Activated CD8-positive, alpha-beta memory T cell treated with anti-CD3 and anti-CD28 coated beads, Interleukin-2, amount 50 U/mL, for 48 hours (primary cell): ENCODE measurements at places on chromosomes 12 and 14.

GRCh38 chr12:27673101-27673718 lies 23.0 kb upstream of the REP15 start:
- no peak for DNase-seq

DNA sequence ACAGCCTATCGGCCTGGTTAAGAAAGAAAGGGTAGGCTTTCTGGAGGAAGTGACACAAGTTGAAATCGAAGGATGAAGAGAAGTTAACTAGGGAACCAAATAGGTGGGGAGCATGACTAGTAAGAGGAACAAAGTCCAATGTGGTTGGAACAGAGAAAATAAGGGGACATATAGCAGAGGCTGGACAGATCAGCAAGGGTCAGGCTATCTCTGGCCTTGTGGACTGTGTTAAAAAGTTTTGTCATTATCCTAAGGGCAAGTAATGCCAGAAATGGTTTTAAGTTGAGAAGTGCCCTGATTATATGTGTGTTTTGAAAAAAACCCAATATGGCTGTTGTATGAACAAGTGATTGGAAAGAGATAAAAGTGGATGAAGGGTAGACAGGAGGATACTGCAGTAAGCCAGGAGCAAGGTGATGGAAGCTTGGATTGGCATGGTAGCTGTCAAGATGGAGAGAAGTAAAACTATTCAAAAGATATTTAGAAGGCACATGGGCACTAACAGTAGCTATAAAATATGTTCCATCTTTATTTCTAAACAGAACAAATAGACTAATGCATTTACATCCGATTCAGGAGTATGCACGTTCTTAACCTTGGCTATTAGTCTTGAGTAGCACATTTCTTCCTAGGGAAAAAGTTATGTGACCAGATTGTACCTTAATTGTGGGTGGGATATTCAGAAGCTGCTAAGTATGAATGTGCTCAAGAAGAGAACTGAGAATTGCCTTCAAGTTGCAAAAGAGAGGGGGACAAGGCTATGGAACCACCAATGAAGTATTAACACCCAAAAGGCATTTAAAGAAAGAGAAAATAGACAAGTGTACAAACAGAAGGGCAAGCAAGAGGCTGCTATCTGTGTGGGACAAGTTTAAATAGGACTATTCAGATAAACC lies 46.8 kb upstream of the OR5AU1 start:
- DNase-seq, result no peak

GRCh38 chr14:52043690-52044089 lies 25.2 kb downstream of the NID2 start:
- DNase-seq, result peak; percentile 59

- DNase-seq, result no peak
These were observed 4.6 kb upstream of the HIP1R start for GRCh38 chr12:122830517-122831214.

GRCh38 chr14:70716483-70716882 lies 74.8 kb downstream of the TTC9 start:
- DNase-seq, result no peak

GRCh38 chr14:52663850-52664249 lies 31.5 kb downstream of the ERO1A start:
- DNase-seq, result no peak

- no peak for DNase-seq
These were observed 215.7 kb downstream of the SYT10 start for GRCh38 chr12:33223956-33224355.

DNA sequence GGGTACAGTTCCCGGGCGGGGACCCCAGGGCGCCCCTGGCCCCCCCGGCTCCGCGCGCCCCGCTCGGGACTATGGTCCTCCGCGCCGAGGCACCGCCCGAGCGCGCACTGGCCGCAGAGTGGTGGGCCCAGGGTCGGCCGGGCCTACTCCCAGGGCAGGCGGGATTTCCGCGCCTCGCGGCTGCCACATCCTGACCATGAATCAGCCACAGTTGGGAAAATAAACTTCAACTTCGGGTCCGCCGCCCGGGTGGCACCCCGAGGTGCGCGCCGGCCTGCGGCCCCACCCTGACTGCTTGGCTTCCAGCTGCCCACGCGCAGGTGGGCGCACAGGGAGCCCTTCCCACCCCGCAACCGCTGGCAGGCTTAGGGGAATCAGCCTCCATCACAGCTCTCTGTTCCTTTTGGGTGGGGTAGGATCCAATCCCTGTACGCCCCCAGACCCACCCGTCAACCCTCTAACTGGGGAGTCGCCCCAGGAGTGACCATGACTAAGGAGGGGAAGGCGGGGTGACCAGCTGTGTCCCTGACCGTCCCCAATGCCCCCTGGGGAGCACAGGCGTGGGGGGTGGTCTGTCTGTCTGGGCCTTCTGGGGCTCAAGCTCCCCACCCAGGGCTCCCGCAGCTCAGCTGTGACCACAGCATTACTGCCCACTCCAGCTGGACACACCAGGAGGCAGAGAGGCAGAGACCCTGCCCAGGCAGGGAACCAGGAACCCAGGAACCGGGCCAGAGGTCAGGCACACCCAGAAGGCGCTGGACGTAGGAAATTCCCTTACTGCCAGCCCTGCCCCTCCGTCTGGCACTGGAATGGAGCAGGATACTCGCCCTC lies 678 bp downstream of the INF2 start:
- no peak for DNase-seq

DNA sequence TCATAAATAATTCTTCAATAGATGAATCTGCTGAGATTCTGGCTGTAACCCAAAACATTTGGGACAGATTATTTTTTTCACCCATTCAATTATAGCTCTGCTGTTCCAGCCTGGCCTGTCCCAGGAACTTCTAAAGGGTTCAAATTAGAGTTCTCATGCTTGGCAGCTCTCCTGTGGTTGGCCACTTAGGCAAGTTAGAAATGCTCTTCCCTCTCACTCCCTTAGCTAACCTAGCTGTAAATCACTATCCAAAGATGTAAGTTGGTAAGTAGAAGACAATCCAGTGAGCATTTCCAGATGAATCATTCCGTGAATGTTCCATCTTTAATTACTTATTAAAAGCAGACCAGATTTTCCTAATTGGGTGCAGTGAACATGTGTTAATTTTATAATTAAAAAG lies 760.4 kb upstream of the TBX3 start:
- no peak for DNase-seq

- no peak for DNase-seq
These were observed 201.4 kb upstream of the EEA1 start for GRCh38 chr12:93130366-93131054.

- no peak for DNase-seq
These were observed 25.8 kb upstream of the MAX start for GRCh38 chr14:65128096-65128495.

DNA sequence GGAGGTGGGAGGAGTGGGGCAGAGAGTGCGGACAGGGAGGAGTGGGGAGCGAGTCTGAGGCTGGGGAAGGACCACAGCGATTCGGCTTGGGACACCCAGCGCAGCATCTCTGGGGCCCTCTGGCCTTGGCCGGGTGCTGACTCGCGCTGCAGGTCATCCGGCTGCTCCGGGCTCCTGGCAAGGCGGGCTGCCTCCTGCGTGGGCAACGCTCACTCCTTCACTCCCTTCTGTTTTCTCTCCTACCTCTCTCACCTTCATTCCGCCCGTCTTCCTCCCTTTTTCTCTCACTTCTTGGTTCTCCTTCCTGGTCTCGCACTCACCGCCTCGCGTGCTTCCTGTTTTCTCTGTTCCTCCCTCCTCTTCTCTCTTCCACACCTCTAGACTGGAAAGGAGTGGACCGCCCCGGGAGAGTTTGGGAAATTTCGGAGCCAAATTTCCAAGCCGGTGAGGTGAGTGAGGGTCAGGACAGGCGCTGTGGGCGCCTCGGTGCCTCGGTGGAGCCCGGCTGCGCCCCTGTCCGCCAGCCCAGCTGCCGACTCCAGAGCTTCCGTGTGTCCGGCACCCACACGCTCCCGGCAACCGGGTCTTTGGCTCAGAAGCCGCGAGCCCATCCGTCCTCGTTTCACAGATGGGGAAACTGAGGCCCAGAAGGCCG lies 86.7 kb downstream of the B4GALNT3 start:
- no peak for DNase-seq

GRCh38 chr12:111227476-111228420 lies 141.1 kb downstream of the PHETA1 start:
- no peak for DNase-seq

DNA sequence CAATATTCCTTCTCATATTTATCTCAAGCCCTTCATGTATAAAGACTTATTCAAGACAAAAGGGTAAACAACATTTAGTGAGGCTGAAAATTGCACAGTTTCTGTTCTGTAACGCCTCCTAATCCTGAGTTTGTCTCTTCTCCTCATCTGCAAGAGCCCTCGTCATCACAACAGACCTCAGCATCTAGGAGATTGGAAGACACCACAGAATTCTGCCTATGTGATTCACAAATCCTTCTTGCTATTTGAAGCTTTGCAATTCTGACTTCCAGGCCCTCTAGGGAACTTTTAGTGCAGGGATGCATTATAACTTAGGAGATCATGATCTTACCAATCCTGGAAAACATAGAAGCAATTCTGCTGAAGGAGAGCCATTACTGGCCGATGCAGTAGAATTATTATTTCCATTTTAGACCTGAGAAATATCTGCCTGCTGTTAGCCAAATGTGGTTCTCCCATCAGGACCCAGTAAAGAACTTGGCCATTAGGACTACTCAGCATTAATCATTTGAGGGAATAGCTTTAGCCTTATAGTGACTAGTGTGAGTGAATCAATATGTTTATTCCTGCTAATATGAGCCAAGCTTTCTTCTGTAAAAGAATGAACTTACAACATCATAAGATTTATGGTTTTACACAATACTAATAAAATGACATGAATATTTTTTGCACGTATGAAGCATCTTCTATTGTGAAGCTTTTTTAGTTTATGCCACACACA lies 119.5 kb downstream of the ANO4 start:
- no peak for DNase-seq

GRCh38 chr12:38886064-38886463 lies 19.3 kb downstream of the CPNE8 start:
- DNase-seq, result no peak

DNA sequence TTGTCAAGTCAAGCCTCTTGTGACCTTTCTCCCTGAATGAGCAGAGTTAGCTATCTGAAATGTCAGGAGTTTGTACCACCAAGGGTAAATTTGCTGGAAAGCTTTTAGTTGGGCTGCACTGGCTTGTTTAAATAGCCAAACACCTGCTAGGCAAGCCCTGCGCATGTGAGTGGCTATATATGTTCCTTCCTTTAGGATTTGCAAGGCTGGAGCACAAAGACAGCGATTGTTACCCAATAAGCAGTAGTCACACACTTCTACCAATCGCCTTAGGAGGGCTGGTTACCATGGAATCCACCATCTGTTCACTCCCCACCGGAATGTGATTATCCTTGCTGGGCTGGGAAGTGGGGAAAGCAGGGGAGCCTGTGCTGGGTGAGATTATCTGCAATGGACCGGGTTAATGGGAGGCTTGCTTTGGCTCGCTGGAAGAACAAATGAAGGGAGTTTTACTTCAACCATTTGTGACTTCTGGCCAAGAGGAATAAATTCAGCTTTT lies 102.5 kb downstream of the FGD4 start:
- DNase-seq, result no peak

GRCh38 chr12:989751-990660 lies 1.0 kb upstream of the ERC1 start:
- peak; percentile 84 for DNase-seq

- DNase-seq, result no peak
These were observed 130.3 kb upstream of the FUT8 start for GRCh38 chr14:65281991-65282895.

GRCh38 chr14:68714991-68715924 lies 77.6 kb downstream of the ZFP36L1 start:
- no peak for DNase-seq
